Pulmonary artery endothelial cell (primary cell): ENCODE measurements at places on chromosomes 3 and 15. TPM values are rescaled to one million over a fixed set of nuclear protein-coding genes. Genes with fewer than 3 reads are reported as not detected.

The DPPA2 gene
- total RNA-seq: not detected in 2 replicates

The SERP1 gene
- total RNA-seq: 187 and 198 TPM in 2 replicates

The GATA2 gene
- 11.1 and 16.2 TPM in 2 replicates for total RNA-seq

The CAPN3 gene
- 0.21 and 0.26 TPM in 2 replicates for total RNA-seq

The TJP1 gene
- 60.7 and 66.9 TPM in 2 replicates for total RNA-seq

The TRH gene
- total RNA-seq: not detected in 2 replicates

The RASA2 gene
- total RNA-seq: 15.9 and 16.5 TPM in 2 replicates

The OR5K2 gene
- total RNA-seq: not detected in 2 replicates

The CCR2 gene
- total RNA-seq: not detected in 2 replicates

The FSIP1 gene
- 0.46 and 0.63 TPM in 2 replicates for total RNA-seq

The ANKDD1A gene
- 2.1 and 4.7 TPM in 2 replicates for total RNA-seq

The PLA2G4F gene
- total RNA-seq: not detected in 2 replicates

The CASR gene
- total RNA-seq: not detected in 2 replicates

The SLC22A13 gene
- total RNA-seq: 0.13 and 0.18 TPM in 2 replicates

The SI gene
- not detected in 2 replicates for total RNA-seq

The SAMMSON gene
- total RNA-seq: not detected in 2 replicates

The ACOX2 gene
- 1.3 and 1.8 TPM in 2 replicates for total RNA-seq

The LTK gene
- total RNA-seq: 0.07 and 0.18 TPM in 2 replicates

The GPR149 gene
- total RNA-seq: not detected in 2 replicates

The ZBBX gene
- total RNA-seq: 0.04 and 0.07 TPM in 2 replicates

The GOLGA6L4 gene
- 0.60 and 0.92 TPM in 2 replicates for total RNA-seq

The CYP8B1 gene
- total RNA-seq: not detected in 2 replicates
